NCI-H1105 (cell line): ENCODE measurements at places on chromosomes 11 and 22.
A peak's percentile ranks its signal among the peaks of the same experiment; 100 is the strongest.

DNA sequence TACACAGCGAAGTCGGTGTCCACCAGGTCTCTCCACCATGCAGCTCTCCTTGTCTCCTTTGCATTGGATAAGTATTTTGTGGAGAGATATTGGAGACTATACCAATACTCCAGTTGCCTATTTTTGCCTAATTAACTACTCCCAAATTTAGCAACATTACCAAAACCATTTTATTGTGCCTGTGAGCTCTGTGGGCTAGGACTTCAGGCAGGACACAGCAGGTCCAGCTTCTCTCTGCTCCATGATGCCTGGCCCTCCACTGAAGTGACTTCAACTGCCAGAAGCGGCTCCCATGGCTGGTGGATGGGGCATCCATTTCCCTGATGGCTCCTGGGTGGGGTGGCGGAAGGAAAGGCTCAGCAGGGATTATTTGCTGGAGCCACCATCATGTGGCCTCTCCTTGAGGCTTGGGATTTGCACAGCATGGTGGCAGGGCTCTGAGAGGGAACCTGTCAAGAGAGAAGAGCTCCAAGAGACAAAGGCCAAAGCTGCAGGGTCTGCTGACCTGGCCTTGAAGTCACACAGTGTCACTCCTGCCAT lies 36.9 kb upstream of the MAPK1 start:
- DNase-seq = no peak

- DNase-seq = no peak
Measured at GRCh38 chr22:50443801-50444625, 30.8 kb downstream of the SBF1 start.

DNA sequence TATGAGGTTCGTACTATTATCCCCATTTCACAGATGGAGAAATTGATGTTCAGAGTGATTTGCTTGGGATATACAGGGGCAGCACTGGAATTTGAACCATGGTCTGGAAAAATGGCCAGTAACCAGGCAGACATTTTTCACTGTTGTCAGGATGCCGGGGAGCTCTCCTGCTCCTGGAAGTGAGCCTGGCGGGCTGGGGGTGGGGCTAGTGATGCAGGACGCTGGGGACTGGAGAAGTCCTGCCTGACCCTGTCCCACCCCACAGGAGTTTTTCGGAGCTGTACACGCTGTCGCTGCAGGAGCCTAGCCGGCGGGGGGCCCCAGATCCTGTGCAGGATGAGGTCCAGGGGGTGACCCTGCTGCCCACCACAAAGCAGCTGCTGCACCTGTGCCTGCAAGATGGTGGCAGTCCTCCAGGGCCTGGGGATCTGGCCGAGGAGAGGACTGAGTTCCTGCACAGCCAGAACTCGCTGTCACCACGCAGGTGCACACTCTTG lies 11.1 kb downstream of the SIPA1 start:
- DNase-seq = no peak

DNA sequence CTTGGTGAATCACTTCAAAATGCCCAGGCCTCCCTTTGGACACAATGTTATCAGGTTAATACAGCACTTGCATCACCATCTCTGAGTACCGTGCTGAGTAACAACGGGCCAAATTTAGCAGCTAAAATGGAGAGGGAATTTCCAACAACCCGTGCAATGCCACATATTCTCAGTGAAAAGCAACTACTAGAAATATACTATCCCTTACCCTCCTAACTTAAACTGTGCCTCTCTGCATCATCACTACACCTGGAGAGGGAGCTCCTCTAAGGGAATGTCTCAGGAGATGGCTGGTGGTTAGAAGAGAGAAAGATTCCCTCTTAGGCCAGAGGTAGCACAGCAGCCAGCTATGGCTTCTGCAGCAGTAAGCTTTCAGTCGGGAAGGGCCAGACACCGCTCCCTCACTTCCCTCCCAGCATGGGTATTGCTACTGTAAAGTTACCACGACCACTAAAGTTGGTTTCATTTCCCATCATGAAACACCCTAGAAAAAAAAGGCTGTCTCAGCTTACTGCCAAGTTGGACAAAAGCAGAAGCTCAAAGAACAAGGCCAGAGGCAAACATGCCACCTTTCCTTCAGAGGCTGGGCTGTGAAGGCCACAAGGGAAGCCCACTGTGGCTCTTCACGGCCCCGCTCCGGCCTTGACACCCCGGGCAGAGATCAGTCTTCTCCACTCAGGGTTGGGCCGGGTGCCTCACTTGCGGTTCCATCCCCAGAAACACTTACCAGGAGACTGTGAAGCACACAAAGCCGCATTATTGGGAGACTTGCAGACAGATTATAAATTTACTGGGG lies 3.9 kb downstream of the MAML2 start:
- no peak for DNase-seq

- DNase-seq = no peak
Measured at GRCh38 chr11:9681583-9682372, 17.9 kb downstream of the SWAP70 start.

DNA sequence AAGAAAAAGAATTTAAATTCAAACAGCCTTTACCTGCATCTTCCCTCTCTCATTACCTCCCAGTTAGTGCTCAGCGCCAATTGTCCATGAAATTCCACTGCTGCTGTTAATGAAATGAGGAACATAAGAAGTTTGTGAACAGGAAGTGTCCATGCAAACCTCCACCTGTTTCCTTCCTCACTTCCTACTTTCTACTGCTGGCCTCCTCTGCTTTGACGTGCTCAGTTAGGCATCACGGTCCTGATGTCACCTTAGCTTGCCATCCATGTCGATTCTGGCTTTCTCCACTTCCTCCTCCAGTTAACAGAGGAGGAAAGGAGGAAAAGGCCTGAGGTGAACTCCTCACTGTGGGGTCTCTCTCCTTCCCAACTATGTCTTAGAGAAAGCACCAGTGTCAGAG lies 26.9 kb upstream of the HTR3A start:
- DNase-seq = no peak

GRCh38 chr22:40479887-40480538 lies 109.6 kb downstream of the SGSM3 start:
- no peak for DNase-seq

DNA sequence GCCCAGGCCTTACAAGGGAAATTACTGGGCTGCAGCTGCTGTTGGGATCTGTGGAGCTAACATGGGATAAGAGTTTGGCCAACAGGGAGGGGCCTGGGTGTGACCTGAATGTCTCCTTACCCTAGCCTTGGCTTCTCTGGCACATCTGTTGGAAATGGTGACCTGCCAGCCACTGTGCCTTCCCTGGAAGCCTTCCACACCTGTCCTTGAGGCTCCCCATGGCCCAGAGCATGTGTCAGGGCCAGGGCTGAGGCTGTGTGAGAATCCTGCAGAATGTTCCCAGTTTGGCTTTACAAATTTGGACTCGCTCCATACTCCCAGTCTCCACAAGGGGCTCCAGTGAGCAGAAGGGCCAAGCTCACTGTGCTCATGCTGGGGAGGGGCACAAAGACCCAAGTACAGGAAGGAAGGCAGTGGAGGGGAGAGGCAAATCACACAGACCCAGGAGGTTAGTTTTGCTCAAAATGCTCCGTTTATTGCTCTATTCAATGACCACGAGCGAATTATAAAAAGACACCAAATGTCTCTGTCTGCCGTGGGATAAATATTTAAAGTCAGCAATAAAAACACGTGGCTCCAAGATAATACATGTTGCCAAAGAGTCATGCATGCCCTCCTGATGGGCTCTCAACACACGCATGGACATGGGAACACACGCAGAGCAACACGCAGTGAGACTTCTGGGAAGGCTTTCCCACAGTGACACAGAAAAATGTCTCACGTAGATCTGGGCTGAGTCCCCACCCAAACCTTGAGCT lies 1.7 kb upstream of the IGSF22 start:
- no peak for DNase-seq

DNA sequence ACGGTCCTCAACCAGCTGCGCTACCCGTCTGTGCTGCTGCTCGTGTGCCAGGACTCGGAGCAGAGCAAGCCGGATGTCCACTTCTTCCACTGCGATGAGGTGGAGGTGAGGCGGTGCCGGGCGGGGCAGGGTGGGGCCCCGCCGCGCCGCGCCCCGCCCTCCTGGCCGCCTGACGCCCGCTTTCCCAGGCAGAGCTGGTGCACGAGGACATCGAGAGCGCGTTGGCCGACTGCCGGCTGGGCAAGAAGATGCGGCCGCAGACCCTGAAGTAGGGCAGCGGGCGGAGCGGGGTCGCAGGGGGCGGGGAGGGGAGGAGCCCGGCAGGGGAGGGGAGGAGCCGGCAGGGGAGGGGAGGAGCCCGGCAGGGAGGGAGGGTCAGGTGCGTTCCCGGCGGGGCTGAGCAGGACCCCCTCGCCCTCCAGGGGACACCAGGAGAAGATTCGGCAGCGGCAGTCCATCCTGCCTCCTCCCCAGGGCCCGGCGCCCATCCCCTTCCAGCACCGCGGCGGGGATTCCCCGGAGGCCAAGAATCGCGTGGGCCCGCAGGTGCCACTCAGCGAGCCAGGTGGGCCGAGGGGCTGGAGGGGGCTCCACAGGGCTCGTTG lies 14.7 kb downstream of the EPS8L2 start:
- DNase-seq = peak; percentile 70

- DNase-seq = peak; percentile 84
Measured at GRCh38 chr22:50341977-50342650, 1.0 kb upstream of the PPP6R2 start.

- no peak for DNase-seq
Measured at GRCh38 chr22:37563153-37564081, 3.1 kb downstream of the CDC42EP1 start.

GRCh38 chr22:23553924-23554870 lies 25.9 kb downstream of the IGLL1 start:
- DNase-seq = no peak

- no peak for DNase-seq
Measured at GRCh38 chr11:7637447-7638157, 35.7 kb downstream of the CYB5R2 start.

- DNase-seq = no peak
Measured at GRCh38 chr11:92967867-92968266, 1.6 kb upstream of the MTNR1B start.

- DNase-seq = no peak
Measured at GRCh38 chr22:30747493-30747892, 52.8 kb downstream of the OSBP2 start.

- DNase-seq = no peak
Measured at GRCh38 chr11:76598426-76598839, 72.1 kb downstream of the LRRC32 start.

- no peak for DNase-seq
Measured at GRCh38 chr11:80733361-80733760, 1292.5 kb upstream of the TENM4 start.

DNA sequence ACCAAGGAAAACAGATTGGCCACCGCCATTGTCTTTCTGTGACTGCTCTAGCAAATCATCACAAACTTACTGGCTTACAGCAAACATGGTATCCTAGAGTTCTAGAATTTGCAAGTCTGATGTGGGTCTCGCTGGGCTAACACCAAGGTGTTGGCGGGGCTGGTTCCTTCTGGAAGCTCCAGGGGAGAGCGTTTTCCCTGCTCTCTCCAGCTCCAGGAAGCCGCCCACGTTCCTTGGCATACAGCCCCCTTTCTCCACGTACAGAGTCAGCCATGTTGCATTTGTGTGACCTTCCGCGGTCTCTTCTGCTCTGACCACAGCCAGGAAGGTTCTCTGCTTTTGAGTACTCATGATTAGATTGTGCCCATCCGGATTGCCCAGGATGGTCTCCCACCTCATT lies 27.5 kb downstream of the TBC1D22A start:
- DNase-seq = no peak

GRCh38 chr11:112977755-112978154 lies 16.5 kb downstream of the NCAM1 start:
- no peak for DNase-seq

DNA sequence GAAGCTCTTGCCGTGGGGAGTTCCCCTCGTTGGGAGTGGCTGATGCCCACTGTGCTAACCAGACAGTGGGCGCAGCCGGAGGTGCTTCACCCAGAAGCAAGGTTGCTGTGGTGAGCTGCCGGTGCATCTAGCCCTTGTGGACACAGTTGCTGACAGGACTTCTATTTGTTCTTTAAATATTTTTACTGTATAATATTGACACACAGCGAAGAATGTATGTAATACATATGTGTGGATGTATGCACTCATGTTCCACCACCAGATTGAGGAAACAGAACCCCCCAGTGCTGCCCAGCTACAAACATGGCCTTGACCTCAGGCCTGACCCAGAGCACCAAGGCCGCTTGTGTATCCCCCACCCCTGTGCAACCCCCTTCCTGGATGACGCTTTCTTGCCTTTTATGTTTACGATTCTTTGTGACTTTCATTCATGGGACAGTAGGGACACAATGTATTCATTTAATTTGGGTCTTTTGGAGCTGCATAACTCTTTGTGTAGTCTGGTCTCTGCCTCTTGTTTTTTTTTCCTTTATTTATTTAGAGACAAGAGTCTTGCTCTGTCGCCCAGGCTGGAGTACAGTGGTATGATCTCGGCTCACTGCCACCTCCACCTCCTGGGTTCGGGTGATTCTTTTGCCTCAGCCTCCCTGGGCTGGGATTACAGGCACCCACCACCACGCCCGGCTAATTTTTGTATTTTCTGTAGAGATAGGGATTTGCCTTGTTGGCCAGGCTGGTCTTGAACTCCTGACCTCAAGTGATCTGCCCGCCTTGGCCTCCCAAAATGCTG lies 132.6 kb downstream of the TBC1D22A start:
- DNase-seq = no peak

GRCh38 chr11:118820412-118821357 lies 29.7 kb upstream of the DDX6 start:
- peak; percentile 18 for DNase-seq

DNA sequence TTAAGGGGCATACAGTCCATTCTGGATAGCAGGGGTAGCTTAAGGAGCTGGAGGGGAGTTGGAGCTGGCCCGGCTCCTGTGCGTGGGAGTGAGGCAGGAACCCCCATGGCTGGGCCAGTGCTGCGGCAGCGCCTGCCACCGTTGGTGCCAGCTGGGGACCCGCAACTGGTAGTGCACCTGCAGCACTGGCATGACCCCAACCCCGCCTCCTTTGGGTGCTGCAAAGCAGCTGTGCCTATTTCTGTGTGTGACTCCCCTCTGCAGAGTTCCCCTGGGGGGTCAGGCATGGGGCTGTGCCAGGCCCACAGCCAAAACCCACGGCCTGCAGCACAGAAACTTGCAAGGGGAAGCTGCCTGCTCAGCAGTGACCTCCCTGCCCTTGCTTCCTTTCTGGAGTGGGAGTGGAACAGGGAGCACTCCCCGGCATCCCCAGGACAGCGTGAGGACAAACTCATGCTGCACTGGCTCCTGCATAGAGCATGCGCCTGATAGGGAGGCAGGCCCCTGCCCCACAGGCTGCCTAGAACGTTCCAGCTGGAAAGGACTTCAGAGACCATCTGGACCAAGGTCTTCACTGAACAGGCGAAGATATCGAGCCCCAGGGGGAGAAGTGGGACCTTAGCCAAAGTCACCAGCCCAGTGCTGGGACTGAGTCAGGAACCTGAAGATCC lies 26.2 kb upstream of the RAB1B start:
- no peak for DNase-seq
